Germinal center (tissue), 1 donor: ENCODE measurements at places on chromosomes 4 and X.

DNA sequence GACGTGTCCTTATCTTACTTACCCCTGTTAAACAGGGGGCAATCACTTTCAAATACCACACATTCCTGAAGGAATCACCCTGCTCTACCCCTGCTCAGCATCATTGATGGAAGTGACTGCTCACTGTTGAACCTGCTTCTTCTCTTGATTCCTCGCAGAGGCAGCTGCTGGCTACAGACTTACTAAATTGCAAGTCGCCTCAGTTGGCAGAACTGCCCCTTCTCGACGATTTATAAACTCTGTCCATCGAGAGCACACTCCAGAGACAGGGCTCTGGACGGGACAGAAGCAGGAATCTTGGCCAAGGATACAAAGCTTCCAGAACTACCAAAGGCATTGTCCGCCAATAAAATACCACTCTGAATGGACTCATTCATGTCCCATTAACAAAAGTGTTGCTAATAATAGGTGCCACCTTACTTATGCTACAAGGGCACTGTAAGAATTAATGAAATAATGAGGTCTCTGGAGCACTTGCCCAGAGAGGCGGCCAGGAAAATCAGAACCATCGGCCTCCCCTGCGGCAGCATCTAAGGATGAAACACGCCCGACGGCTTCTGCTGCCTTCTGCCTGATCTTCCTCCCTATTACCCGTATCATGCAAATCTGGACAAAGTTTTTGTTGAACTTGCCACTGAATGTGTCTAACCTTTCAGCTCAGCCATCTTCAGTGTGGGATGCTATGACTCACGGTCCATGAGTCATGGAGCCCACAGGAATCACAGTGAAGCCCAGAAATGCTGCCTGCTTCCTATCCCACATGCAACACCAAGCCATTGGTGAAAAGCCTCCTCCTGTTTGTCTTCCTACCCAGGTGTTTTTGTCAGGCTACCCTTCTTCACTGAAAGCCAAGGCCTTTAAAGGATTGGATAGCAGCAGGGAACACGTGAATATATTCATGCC, 164.9 kb downstream of the MAML3 start:
- DNase-seq: no peak

DNA sequence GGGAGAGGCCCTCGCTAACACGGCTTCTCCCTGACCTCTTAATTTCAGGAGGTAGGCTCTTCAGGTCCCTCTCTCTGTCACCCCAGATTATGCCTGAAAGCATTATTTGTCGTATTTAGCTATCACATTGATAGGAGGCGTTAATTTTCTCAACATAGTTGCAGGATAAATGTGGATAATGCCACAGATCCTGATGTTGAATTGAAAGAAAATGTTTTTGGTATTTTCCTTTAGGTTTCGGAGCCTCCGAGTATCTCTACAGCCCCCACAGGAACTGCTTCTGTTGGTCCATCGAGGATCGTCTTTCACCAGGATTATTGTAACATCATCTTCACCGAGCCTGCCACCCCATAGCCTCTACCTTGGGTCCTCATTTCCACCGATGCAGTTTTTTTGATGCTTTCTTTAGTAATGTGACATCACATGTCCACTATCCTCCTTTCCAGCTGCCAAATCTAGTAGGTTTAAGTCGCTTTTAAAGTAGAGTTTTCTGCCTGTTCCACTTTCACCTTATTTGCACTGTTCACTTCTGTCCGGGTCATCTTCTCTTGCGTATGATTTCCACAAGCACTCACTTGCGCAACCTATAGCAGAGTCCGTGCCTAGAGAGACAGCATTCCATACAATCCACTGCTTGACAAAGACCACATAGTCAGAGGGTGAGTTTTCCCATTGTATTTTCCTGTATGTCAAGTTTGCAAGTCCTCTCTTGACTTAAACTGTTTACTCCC, 665 bp downstream of the TIGD2 start:
- DNase-seq: no peak

DNA sequence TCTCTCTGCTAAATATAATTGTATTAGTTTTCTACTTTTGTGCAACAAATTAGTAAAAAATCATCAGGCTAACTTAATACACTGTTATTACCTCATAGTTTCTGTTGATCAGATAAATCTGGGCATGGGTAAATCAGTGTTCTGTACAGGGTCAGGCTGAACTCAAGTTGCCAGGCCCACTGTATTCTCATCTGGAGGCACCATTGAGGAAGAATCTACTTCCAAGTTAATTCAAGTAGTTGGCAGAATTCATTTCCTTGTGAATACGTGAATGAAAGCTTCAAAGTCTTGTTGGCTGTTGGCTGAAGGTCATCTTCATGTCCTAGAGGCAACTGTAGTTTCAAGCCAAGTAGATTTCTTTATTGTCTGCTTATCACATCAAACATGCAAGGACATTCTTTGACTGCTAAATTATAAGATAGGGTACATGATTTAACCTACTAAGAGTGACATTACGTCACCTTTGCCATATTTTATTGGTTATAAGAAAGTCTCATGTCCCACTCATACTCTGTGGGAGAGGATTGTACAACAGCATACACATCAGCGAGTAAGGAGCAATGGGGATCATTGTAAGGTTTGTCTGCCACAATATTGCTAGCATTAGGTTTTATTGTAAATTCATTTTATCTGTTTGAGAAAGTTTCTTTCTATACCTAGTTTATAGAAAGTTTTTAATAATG, 1219.0 kb downstream of the ARAP2 start:
- no peak for DNase-seq

- DNase-seq: no peak
Observed at GRCh38 chr4:185534511-185534865, 819 bp downstream of the PDLIM3 start.

DNA sequence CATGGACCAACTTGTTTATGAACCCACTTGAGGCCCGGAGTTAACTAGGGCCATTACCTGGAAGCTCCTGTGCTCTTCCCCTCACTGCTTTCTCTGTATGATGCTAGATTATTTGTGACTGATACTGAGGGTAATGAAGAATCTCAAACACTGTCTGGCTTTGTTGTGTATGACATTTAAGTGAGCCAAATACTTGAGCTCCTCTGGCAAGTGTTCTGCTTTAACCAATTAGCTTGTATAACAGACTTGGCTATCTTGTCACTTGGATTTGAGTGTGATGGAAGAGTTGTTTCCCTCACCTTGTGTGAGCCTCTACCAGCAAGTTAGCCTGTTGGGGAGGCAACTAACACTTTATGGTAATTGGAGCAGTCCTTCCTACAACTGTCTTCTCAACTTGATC, 42.7 kb downstream of the CCNG2 start:
- no peak for DNase-seq

- no peak for DNase-seq
Observed at GRCh38 chrX:94676285-94676684, 1002.3 kb downstream of the FAM133A start.

GRCh38 chr4:164428561-164428960, 325.4 kb upstream of the SMIM31 start:
- DNase-seq: no peak

DNA sequence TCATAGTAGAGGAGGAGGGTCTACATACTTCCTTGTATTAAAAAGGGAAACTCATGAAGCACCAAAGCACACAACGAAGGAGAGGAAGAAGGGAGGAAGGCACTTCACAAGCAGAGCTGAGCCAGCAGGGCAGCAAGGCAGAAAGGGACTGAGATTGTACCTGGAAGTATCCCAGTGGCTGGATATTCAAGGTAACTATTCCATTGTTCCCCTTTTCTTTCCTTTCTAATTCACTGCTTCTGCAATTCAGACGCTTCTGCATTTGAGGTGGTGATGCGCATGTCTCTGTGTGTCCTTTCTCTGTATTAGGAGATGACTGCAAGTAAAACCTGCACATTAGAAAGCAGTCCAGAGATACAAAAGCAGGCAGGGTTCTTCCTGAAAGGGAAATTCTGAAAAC, 54.9 kb downstream of the UBQLN2 start:
- DNase-seq: no peak

DNA sequence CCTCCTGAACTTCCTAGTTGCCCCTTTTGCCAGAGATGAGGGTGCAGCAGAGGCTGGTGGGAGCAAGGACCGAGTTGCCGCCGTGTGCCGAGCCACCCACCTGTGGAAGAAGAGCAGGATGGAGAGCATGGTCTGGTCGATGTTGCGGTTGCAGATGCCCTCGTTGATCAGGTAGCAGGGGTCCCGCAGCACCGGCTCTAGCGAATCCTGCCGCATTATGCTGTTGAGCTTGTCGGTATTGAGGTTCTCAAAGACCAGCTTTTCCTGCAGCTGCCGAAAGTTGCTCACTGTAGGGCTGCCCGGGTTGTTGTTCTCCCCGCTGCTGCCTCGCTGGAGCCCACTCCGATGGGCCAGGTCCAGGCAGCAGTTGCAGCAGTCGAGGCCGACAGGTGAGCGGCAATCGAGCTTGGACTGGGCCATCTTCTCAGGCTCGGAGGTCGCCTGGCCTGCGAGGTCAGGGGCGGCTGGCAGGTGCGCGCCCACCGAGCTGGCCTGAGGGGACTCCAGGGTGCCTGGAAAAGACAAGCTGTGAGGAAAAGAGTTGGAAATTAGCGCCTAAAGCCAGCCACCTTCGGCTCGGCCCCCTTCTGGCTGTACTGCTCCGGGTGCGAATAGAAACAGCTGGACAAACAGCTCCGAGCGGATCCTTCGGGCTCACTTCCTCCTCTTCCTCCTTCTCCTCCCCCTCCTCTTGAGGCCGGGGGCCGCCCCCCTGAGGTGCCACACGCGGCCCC, 420 bp downstream of the TSC22D3 start:
- DNase-seq: no peak

- no peak for DNase-seq
Observed at GRCh38 chr4:81620442-81620841, 148.7 kb upstream of the RASGEF1B start.

- DNase-seq: no peak
Observed at GRCh38 chr4:4735136-4735750, 124.2 kb upstream of the MSX1 start.

GRCh38 chr4:41424522-41424921, 113.4 kb upstream of the LIMCH1 start:
- DNase-seq: no peak

GRCh38 chrX:119763836-119764387, 5.5 kb downstream of the SOWAHD start:
- DNase-seq: no peak

GRCh38 chr4:182179751-182180150, 63.5 kb upstream of the TENM3 start:
- DNase-seq: no peak

GRCh38 chrX:125709532-125709931, 389.9 kb downstream of the TEX13C start:
- DNase-seq: no peak

DNA sequence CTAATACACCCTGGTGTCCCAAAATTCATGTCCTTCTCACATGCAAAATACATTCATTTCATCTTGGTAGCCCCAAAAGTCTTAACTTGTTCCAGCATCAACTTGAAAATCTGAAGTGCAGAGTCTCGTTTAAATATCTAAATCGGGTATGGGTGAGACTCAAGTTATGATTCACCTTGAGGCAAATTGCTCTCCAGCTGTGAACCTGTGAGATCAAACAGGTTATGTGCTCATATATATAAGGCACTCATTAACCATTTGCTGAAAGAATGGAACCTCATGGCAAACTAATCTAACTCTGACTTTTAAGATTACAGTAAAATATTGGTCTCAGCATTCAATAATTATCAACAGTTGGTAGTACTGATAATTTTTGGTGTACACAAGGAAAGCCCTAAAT, 55.5 kb downstream of the PDLIM5 start:
- no peak for DNase-seq

DNA sequence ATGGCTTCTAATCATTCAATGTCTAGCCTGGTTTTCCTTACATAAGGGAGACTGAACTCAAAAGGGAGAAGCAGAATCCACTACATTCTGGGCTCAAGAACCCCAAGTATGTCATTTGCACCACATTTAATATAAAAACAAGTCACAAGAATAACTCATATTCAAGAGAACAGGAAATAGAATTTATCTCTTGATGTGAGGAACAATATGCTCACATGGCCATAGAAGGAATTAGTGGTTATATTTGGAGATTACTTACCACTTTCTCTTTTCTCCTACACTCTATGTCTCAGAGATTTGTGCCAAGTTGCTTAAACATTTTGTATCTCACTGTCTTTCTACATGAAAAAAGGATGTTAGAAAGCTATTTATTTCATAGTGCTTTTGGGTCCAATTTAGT, 922.6 kb upstream of the PABPC4L start:
- DNase-seq: no peak

- DNase-seq: no peak
Observed at GRCh38 chr4:11495818-11496217, 67.1 kb upstream of the HS3ST1 start.

DNA sequence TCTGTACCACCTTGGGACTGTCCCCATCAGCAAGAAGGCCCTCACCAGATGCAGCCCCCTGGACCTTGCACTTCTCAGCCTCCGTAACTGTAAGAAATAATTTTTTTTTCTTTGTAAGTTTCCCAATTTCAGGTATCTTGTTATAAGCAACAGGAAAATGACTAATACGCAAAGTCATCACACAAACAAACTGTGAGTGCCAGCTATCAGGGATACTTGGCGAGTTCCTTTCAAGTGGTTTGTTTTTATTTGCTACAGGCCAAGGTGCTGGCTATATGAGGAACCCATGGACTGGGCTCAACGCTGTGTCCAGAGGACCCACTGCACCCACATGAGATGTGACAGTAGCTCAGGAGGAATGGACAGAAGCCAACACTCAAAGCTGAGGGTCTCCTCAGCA, 11.5 kb upstream of the GPM6B start:
- DNase-seq: no peak

DNA sequence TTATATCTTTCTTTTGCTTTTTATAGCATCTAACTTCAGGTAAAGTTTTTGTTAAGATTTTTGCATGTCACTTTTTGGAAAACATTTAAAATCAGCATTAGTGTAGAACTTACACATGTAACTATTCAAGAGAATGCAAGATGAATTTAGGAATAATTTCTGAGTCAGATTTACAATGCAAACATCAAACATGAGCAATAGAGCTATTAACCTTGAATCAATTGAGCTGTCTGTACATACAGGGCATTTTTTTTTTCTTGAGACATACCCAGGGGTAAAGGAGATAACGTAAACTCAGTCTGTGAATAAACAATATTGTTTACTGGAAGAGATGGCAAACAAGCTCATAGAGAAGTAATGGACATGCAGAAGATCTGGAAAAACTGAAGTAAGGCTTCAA, 311.5 kb downstream of the IL1RAPL2 start:
- no peak for DNase-seq

GRCh38 chrX:45628041-45628440, 427.4 kb upstream of the DIPK2B start:
- no peak for DNase-seq

DNA sequence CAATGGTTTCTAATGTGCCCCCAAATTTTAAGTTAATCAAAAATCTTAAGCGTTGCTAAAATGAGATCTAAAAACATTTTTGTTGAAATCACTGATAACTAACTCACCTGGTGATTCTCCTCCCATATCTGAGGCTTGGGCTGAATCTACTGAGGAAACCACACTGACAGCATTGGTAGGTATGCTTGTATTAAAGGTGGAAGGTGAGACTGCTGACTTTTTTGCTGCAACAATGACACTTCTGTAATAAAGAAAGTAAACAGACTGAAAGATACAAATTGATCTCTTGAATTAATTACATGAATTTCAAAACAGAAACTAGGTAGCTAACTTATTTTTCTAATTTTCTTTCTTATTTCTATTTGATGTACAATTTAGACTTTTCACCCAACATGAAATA, 198.1 kb downstream of the LRBA start:
- no peak for DNase-seq

GRCh38 chrX:9048801-9049200, 14.9 kb upstream of the FAM9B start:
- DNase-seq: no peak

- no peak for DNase-seq
Observed at GRCh38 chr4:7679406-7680040, 244.8 kb upstream of the PSAPL1 start.
